ENCODE measurements at places on chromosomes 4 and X.
A peak's percentile ranks its signal among the peaks of the same experiment; 100 is the strongest.

DNA sequence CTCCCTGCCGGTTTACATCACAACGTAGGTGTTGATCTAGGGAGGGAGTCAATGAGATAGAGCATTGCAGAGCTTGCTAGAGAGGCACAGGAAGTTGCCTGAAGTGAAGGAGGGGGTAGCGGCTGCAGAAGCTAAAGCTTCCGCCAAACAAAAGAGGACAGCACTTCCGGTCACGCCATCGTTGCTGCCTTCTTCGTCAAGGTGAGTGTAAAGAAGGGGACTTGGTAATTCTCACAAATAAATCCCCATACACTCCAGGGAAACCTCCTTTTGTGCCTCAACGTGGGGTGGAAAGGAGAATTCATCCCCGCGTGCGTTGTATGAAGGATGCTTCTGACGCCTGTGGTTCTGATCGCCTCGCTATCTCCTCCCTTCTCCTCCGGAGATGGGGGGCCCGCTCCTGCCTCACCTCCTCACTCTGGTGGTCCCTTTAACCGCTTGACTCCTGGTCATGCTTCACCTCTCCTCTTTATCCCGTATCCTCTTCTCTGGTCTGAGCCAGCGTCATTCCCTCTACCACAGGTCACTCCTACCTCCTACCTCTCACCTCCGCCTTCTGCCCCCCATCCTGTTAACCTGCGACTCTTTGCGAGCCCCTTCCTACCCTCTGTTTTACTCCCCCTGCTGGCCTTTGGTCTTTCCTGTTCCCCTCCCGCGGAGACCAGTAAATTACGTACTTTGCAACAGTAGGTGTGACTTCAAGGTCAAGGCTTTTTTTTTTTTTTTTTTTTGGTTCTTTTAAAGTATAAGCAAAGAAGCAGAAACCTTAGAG lies 59.9 kb downstream of the GSPT2 start:
- DNase-seq: peak; percentile 18

- no peak for DNase-seq
Measured at GRCh38 chr4:88418411-88418810, 38.5 kb upstream of the HERC5 start.

- DNase-seq: no peak
Measured at GRCh38 chrX:47169726-47170515, 23.7 kb upstream of the UBA1 start.

DNA sequence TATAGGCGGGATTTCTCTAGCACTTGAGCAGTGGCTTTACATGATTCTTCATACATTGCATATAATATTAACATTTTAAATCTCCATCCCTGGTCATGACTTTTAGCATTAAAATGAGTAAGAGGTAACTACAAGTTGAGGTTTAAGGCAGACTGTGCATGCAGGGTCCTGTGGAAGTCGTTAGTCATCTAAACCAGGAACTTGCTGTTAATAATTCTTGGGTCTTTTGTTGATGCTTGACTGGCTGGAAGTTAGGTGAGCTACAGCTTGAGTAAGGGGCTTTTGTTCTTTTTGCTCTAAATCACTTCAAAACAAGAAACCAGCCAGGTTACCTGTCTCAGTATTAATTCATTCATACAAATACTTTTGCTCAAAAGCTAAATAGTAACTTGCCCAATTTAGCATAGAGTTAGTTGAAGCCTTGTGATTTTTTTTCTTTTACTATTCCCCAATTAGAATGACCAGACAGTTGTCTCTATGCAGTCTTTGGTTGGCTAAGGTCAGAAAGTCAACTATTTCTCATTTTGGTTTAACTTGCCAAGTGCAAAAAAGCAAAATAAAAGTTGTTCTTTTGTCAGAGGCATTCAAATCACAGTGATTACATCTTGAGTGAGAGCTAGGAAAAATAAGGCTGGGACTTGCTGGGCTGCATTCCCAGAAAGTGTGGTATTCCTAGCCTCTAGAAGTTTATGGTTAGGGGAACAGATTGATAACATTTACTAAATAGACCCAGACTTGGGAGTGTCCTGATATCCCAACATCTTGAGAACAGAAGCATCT lies 516.9 kb downstream of the PDHA2 start:
- no peak for DNase-seq

DNA sequence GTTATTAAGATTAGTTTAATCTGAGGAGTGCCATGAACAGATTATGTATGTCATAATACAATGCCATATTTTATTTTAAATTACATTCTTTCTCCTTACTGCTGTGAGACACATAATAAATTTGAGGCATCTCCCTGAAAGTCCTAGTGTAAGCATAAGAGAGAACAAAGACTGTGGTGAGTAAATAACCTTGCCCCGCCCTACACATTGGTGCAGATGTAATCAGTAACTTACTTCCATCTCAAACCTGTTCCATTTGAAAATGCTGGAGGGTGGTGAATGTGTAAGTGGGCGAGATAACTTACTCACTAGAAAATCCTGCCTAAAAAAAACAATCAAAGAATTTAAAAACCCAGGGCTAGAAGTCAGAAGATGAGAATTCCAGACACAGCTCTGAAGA lies 338.1 kb upstream of the SLIT2 start:
- DNase-seq: peak; percentile 28

DNA sequence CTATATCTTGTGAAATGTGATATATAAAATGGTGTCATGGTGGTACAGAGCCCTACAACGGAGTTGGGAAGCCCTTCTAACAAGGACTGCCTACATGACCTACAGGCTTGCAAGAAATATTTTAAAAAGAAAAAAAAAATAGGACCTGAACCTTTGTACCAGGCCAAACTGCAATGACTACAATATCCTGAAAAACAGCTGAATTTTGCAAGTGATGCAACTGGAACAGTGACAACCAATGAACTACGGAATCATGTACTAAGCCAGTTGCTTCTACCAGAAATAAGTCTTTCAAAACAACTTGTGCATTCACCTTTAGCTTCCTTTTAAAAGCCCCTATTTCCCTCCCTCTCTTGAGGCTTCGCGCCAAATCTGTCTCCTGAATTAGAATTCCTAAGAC lies 58.4 kb downstream of the PDGFC start:
- no peak for DNase-seq

DNA sequence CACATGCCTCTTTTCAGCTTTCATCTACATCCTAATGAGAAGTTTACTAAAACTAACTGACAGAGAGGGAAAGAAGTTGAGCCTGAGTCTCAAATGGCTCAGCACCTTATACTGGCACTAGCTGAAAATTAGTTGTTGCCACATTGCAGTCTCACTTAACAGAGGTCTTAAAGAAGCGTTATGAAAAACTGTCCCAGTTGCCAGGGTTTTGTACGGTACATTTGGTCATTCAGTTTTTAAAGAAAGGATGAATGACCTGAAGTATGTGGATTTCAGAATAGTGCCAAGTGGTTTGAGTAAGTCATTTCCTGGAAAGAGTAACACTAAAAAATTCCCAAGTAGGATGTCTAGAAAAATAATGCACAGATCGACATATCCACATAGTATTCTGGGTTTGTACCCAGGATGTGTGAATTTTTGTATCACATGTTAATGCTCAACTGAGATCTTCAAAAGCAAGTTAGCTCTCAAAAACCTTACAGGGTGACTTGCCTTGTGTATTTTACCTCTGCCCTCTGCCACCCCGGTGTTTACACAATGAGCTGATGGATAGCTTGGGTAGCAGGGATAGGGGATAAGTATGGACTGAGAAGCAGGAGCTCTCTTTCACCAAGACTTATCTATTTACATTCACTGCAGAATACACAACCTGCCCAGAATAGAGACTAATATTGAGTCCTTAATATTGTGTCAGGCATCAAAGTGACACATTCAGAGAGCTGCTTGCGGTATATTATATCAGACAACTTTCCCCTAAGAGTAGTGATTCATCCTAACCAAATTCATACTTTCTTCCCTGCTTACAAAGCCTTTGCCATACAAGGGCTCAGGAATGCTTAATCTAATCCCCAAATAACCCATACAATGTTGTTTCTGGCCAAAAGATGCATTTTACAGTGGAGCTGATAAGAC lies 1075.7 kb upstream of the PABPC4L start:
- DNase-seq: no peak

DNA sequence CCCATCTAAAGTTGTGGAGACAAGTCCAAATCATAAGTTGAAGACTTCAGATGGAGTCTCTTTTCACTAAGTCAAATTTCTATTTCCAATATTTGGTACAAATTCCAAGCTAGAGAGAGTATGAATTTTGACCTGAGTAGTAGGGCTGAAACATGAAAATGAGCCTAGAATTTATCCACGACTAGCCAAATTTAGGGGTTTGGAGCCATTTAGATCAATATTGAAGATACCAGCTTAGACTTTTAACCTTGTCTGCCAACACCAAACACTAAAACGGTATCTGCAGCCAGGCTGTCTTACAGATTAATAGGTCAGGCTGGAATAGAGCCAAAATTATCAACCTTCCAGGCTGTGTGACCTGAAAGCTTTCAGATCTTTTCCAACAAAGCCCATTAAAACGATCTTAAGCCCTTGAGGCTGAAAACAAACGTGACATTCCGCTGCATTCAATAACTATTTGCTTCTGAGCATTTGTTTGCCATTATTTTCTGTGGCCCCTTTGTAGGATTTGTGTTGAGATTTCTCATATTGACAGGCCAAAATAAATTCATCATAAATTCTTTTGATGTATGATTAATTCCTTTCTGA lies 268.7 kb upstream of the DKK2 start:
- DNase-seq: no peak

GRCh38 chr4:71382900-71383560 lies 44.2 kb downstream of the SLC4A4 start:
- no peak for DNase-seq

DNA sequence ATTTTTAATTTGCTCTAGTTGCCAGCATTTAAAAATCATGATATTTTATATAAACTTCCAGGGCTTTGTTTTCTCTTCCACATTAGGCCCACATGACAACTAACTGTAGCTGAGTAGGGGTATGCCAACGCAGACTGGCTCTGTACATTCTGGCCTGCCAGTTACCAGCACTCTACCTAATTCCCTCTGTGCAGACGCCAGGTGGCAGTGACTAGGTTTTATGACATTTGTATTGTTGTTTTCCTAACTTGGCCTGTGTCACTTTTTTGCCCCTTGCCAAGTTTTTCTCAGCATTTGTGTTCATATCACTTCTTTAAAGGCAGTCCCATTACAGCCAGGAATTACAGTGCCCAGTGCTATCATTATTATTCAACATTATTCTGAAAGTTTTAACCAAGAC lies 347.5 kb downstream of the NKX6-1 start:
- DNase-seq: no peak

DNA sequence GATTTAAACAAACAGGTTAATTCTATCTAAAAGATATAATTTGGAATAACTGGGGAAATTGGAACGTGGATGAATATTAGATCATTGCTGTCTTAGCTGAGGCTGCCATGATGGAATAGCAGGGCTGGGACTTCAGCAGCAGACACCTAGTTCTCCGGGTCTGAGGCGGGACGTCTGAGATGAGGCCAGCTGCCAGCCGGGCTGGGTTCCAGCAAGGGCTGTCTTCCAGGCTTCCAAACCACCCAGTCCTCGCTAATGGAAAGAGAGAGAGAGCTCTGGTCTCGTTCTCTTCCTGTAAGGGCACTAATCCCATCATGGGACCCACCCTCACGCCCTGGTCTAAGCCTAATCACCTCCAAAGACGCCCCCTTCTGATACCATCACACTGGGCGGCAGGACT lies 85.7 kb downstream of the ADRA2C start:
- no peak for DNase-seq

Measured in kidney epithelial cell (primary cell).